ENCODE measurements at places on chromosomes 7 and 10.

DNA sequence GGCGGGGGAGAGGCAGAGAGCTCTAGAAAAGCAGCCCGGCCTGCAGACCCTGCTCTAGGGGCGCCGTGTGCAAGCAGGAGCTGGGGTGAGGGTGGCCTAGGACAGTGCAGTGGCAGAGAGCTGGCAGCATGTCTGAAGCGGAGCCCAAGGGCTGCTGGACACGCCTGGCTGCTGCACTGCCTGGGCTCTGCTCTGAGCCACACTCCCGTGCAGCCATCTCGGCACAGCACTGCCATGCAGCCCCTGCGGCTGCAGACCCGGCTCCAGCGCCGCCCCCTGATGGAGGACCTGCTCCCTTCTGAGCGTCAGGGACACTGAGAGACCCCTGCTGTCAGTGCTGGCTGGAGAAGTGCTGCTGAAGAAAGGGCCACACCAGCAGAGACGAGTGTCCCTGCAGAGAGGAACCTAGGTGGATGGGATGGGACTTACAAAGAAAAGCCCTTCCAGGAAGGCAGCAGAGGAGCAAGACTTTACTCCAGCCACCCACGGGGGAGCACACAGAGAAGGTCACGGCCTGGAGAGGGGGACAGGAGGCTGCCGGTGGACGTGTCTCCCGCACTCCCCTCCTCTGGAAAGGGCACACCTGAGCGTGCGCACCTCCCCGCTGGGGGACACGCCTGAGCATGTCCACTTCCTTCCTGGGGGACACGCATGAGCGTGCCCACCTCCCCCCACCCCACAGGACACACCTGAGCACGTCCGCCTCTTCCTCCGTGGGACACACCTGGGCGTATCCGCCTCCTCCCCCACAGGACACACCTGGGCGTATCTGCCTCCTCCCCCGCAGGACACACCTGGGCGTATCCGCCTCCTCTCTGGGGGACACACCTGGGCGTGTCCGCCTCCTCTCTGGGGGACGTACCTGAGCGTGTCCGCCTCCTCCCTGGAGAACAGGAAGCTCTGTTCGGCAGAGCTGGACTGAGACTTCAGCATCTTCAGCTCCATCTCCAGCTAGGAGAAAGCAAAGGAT, 252.9 kb downstream of the MAD1L1 start:
- DNase-seq: no peak

GRCh38 chr7:121167971-121168370, 160.8 kb upstream of the WNT16 start:
- DNase-seq: no peak

- DNase-seq: peak; percentile 40
Observed at GRCh38 chr7:36692456-36692855, 31.8 kb downstream of the AOAH start.

DNA sequence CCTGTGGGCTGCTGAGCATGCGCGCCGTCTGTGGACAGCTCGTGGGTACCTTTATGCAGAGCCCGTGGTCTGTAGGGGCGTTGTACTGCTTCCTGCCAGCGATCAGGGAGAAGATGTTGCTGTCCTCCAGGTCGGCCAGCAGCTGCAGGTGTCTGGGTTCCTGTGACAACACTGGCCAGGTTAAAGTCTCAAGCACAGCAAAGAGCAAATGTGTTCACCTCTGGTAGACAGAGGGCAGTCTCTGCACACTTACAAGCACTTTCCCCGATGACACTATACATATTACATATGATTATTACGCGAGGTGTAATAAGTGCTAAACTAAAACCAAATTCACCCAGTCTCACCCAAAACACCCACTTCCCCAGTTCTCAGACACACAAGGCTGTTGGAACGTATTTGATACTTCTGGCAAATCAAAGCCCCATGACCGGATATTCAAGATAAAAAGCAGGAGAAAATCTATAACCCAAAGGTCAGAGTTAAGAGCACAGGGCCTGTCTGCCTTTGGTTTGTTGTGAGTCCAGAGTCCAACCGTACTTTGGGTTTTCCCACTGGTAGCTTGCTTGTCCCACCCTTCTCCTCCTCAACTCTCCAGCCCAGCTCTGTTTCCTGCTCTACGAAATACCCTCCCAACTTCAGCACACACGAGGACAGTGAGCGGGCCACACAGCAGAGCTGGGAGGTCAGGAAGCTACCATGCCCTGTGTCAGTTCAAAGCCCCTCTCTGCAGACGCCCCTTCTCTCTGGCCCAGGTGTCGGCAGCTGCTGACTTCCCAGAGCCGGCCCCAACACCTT, 49.7 kb upstream of the DDC start:
- no peak for DNase-seq

GRCh38 chr7:99459087-99459486, 6.9 kb downstream of the ATP5MF start:
- DNase-seq: peak; percentile 30

All from stimulated activated naive CD8-positive, alpha-beta T cell treated with anti-CD3 and anti-CD28 coated beads, Interleukin-15, amount 100 ng/mL, for 72 hours (primary cell).